A172 (cell line): ENCODE measurements at places on chromosomes 5 and 9.
A peak's percentile ranks its signal among the peaks of the same experiment; 100 is the strongest.

DNA sequence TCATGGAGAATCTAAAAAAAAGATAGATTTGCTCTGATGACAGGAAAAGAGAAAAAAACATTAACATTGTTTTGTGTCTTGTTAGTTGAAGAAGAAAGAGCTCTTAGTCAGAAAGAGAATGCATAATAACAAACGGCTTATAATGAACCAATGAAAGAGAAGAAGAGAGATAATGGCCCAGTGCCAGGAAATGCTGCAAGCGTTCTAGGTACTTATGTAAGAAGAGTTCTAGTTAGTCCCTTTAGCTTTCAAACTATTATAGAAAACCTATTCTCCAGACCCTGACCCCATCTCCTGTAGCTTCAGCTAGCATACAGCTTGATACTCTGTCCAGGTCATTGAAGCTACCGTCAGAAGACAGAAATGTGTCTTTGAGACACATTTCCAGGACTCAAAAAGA, 70.2 kb downstream of the FBXL17 start:
- no peak for DNase-seq

DNA sequence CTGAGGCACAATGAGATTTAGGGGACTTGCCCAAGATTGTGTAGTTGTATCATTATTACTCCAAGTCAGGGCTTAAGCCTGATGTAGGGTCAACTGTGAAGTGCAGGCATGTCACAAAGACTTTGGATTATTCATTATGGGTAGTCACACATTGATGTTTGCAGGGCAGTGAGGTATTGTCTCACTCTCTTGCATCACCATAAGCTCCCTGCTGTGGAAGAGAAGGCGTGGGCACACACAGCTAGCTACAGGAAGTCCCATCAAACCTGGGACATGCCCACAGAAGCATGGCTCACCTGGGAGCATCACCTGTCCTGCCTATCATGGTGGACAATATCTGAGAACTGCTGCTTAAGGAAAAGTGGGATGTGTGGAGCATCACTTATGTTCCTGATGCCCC, 42.1 kb downstream of the TMOD1 start:
- no peak for DNase-seq

- no peak for DNase-seq
Measured at GRCh38 chr5:87022415-87022814, 245.3 kb upstream of the RASA1 start.

DNA sequence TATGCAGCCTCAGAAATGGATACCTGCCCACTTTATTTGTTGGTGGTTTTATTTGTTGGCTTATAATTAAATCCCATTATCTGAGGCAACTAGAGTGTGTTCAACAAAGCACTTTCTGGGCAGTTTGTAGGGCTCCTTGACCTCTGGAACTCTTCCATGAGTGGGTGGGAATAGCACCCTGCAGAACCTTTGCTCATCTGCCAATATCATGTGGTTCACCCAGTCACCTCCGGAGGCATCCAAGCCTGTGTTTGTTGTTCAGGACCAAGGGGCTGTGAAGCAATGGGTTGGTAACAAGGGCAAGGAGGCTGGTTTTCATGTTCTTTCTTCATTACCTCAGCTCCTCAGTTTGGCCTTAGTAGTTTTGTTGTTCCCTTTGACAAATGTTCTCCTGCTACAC, 314.0 kb downstream of the NDUFS4 start:
- DNase-seq: no peak

- no peak for DNase-seq
Measured at GRCh38 chr9:110922145-110922544, 116.1 kb downstream of the LPAR1 start.

DNA sequence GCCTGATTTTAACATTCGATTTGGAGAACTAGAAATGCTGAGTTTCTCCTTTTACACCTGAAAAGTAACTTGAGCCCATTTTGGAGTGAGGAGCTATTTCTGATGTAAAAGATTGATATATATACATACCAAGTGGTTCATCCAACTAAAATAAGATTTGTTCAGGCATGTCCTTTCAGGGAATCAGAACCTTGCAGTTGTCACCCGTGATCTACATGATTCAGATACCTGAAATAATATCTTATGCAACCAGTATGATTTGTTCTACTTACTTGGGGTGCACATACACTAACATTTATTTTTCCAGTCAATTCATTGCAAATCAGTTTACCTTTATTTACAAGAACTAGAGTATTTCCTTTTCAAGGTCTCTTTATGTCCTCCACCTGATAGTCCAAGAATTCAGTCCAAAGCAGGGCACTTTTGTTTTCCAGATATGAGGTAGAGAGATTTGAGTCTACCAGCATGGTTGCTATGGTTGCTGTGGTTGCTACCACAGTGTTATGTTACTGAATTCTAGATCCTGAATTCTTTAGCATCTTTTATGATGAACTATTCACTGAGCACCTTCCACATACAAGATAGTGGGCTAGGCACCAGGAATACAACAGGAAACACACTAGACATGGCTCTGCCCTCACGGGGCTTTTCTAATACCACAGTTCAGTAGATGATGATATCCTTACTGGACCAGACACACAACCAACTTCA, 49.3 kb downstream of the CCL28 start:
- no peak for DNase-seq

GRCh38 chr5:179227229-179227579, 118.1 kb downstream of the ADAMTS2 start:
- DNase-seq: no peak

GRCh38 chr5:174736331-174736721, 11.9 kb downstream of the MSX2 start:
- DNase-seq: no peak

DNA sequence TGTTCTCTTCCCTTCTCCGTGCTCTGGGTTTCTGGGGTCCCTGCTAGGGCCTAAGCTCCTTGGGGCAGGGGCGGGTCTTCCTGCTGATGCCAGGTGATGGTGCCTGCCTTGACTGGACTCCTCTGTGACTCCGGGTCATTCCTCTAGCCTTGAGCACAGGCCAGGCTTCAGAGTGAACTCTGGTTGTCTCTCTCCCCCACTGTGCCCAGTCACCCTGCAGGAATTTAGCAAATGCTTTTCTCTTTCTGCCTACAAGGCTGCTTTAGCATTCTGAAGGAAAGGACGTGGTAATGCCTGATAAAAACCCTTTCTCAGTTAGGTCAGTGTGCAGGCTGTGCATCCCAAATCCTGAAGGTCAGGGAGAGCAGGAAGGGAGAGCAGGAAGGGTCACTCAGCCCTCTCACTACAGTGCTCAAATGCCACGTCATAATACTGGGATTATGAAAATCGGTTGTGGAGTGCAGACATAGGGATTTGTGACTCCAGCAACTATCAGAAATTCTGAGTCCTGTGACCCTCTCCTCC, 2.7 kb downstream of the CXCL14 start:
- peak; percentile 9 for DNase-seq

GRCh38 chr9:33880211-33881089, 63.5 kb downstream of the UBE2R2 start:
- DNase-seq: no peak

- peak; percentile 54 for DNase-seq
Measured at GRCh38 chr9:79233542-79233941, 338.2 kb upstream of the TLE4 start.

DNA sequence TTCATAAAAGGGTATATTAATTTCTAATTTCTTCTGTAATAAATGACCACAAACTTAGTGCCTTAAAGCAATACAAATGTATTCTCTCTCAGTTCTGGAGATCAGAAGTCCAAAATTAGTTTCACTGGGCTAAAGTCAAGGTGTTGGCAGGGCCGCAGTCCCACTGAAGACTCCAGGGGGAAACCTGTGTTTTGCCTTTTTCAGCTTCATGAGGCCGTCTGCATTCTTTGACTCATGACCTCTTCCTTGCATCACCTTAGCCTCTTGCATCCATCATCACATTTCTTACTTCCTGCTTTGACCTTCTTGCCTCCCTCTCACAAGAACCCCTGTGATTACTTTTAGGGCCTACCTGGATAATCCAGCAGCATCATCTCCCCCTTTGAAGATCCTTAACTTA, 42.0 kb upstream of the ALDH1B1 start:
- DNase-seq: no peak

- DNase-seq: no peak
Measured at GRCh38 chr9:82331079-82331478, 342.5 kb downstream of the SPATA31D1 start.

GRCh38 chr9:128026255-128026772, 40.8 kb downstream of the NAIF1 start:
- DNase-seq: no peak

GRCh38 chr9:6552033-6552432, 93.5 kb downstream of the GLDC start:
- DNase-seq: peak; percentile 8

DNA sequence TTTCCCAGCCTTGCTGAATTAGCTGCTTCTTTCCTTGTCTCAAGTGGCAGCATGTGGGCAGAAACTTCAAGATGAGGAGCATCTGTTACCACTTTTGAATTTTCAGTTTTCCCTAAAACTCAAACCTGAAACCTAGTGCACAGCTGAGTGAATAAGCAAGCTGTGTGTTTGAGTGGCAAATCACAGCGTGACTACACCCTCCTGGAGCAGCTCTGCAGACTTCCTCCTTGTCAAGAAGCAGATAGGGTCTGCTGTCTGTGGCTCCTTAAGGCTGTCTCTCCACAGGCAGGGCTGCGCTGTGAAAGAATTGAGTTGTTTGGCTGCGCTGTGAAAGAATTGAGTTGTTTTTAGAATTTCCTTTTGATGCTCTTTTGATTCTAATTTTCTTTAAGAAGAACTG, 179.7 kb upstream of the HAPLN1 start:
- DNase-seq: no peak

- DNase-seq: no peak
Measured at GRCh38 chr5:41748631-41749030, 121.6 kb downstream of the OXCT1 start.

DNA sequence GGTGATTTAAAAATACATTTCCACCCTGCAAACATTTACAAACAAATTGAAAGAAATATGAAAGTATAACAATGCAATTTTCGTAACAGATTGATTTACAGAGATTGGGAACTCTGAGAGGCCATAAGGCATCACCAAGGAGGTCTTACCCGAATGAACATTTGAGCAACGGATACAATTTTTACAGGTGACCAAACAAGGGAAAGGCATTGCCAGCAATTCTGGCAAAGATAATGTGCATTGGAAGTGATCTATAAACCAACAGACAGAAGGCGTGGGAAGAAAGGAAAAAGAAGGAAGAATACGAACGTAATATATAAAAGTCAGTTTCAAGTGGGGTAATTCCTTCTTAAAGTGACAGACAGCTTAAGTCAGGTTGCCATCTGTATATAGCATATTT, 295.9 kb downstream of the CDH12 start:
- DNase-seq: no peak

- DNase-seq: peak; percentile 53
Measured at GRCh38 chr9:97809666-97810344, 43.2 kb upstream of the FOXE1 start.

DNA sequence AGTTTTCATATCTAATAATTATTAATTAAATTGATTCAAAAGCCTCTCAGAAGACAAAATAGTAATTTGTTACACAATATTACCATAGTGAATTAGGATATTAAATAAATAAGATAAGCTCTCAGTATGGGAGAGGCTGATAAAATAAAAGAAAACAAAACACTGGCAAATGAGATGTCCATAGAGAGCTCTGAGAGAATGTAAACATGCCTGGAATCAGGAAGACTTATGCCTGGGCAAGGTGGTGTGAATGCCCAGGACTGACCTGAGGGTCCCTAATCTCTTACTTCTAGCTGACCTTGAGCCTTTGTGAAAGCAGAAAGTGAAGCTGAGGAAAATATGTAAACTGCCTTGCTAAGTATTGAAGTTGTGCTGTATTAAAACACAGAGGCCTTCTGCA, 616.5 kb downstream of the PTPRD start:
- no peak for DNase-seq

GRCh38 chr5:32520972-32521371, 64.4 kb upstream of the SUB1 start:
- no peak for DNase-seq

DNA sequence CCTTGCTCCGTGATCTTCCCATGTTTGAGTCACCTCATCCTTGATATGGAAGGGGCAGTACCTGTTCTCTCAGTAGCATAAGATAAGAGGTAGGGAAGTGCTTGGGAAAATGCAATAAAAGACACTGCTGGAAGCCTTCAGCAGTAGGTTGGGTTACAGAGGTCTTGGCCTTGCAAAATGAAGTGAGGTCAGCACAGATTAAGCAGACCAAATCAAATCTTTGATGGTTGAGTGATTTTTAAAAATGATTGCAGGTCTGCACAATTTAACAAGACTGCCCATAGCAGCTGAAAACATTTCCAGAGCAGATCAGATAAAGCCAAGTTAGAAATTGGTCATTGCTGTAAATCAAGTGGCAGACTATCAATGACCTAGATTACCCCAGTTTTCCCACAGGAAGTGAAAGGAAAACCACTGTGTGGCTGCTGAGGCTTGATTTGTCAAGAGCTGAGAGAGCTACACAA, 32.9 kb downstream of the PALM2AKAP2 start:
- peak; percentile 64 for DNase-seq

DNA sequence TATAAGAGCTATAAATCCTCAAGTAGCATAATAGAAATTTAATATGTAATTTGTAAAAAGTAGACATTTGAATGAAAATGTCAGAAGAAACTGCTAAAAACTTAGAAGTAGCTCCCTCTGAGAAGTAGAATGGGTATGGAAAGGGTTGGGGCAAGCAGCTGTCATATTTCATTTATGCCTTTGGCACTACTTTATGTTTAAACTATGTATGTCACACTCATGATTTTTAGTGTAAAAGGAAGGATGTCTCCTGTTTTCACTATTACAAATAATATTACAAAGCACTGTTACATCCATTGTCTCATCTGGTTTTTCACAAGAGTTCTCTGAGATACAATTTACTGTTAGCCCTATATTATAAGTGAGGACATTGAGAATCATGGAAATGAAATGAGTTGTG, 96.3 kb upstream of the ZNF462 start:
- no peak for DNase-seq

GRCh38 chr9:110521206-110521605, 58.3 kb downstream of the SVEP1 start:
- no peak for DNase-seq

DNA sequence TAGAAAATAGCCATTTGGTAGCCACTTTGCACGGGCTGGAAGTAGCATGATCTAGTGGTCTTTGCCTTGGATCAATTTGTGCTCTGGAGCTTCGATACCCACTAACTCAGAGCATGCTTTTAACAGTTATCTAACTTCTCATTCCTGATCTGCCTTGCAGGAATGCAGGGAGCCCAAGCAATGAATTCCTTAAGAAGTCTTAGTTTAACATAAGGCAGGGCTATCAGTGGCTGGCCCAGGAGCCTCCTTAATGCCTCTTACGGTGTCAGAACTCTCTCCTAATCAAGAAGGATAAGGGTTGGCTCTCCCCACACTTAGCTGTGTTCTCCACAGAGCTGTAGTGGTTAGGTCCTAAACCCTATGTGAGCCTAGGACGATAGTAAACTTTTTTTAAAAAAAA, 95.8 kb upstream of the TBCA start:
- no peak for DNase-seq
